Hypothalamus (tissue), 51 donors: ENCODE measurements at places on chromosomes 16 and 17.

GRCh38 chr17:64064331-64064730 lies 43.9 kb upstream of the ICAM2 start:
- DNase-seq: no peak

DNA sequence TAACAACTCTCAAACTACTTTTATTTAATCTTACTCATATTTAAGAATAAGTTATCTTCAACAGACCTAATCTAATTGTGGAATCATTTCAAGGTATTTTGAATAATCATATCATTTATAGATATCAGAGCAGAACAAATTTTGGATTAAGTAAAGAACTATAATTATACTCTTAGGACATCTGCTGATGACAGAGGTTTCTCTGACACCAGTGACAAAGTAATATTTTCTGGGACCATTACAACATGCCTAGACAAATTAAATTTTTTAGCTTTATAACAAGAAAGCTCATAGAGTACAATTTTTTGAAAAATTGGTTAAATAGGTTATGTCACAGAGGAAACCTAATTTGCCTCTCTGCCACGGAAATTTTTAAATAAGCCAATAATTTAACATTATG lies 30.5 kb downstream of the C16orf87 start:
- no peak for DNase-seq

DNA sequence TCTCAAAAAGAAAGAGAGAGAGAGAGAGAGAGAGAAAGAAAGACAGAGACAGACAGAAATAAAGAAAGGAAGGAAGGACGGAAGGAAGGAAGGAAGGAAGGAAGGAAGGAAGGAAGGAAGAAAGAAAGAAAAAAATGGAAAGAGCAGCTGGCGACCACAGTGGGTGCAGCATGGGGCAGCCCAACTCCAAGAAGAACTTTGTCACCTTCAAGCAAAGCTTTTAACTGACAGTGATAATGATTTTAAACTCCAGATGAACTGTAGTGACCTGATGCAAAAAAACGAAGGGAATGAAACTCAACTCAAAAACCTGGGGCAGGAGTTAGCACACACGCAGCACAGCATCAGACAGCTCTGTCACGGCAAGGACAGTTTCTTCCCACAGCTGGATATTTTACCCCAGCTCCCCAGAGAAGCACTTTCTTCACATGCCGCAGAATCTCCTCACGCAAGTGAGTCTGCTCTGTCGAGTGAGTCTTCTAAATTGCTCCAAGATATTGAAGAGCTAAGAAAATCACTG lies 5.0 kb upstream of the ARHGAP17 start:
- DNase-seq: no peak

DNA sequence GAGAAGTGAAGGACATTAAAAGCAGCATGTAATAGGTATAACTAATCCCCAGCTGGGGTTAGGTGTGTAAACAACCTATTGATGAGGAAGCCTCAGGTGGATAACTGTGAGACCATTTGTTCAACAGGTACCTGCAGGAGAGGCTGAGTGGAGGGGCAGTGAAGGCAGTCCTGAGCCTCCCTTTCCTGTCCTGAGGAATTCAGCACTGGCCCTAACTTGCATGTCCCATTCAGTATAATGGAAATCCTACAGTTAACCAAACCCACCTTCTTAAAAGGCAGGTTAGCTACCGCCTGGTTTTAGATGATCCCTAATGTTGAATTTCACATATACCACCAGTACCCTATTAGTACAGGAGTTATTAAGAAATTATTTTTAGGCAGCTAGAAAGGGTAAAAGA lies 225.9 kb upstream of the GOT2 start:
- no peak for DNase-seq

GRCh38 chr16:67235816-67236562 lies 9.1 kb downstream of the TMEM208 start:
- DNase-seq: no peak

DNA sequence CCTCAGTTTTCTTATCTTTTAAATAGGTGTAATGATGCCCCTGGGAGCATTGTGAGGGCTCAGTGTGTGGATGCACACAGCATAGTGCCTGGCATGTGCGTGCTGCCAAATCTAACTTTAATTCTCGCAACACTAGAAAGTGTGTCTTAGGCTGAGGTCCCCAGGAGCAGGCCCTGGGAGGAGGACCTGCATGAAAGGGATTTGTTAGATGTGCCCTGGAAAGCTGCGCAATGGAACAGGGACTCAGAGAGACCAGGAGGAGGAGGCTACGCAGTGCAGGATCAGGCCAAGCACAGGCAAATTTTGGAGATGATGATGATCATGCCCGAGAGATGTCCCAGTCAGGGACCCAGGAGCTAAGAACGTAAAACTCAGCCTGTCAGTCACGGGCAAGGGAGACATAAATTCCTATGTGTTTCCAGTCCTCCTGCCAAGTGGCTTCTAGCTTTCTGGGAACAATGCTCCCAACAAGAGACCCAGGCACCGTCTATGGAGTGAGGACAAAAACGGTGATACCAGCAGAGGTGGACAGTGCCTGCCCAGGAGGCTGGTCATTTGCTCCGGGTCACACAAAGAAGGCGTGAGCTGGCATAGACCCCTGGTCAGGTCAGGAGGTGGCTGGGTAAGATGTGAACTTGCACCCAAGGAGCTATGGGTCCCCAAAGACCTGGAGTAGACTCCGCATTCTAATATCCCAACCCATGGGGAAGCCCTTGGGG lies 352.2 kb upstream of the TNRC6C start:
- DNase-seq: no peak

DNA sequence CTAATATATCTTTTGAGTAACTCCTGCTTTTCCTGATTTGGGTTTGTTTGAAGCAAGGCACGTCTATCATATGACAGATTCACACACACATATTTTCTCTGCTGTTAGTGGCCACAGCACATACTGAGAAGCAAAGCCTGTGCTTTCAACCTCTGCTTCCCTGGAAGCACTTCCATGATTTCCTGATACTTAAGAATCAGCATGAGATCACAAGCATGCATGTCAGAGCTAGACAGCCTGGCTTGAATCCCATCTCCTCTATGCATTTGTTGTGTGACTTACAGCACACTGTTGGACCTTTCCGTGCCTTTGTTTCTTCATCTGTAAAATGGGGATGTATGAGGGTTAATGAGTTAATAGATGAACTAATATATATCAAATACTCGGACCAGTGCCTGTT lies 151.1 kb upstream of the NOL11 start:
- no peak for DNase-seq

DNA sequence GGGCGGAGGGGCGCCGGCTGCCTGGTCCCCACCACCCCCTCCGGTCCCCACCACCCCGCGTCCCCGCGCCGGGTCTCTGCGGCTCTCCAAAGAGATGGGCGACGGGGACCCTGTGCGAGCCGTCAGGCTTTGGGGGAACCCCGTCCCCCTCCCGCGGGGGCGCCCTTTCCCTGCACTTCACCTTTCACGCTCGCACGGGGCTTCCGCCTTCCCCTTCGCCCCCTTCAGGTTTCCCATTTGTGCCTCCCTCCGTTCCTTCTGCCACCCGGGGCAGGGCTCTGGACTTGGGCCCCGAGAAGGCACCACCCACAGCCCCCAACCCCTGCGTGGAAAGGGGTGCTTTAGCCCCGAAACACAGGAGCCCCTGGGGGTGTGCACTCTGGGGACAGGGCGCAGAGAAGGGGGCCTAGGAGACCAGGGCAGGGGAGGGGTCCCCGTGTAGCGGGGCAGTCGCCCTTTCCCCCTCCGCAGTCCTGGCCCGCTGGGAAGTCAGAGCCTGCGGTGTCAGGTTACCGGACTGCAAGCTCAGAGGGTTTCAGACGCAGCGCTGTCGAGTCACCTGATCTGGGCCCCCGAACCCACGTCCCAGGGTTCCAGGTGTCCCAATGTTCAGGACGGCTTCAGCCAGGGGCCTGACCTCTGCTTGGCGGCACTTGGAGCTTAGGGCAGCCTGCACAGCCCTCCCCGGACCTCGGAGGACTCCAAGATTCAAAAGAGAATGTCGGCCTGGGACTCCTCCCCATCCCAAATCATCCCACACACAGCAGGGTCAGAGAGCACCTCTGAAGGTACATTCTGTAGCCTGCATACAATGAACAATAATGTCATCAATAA lies 6.7 kb upstream of the CCDC92B start:
- DNase-seq: no peak

DNA sequence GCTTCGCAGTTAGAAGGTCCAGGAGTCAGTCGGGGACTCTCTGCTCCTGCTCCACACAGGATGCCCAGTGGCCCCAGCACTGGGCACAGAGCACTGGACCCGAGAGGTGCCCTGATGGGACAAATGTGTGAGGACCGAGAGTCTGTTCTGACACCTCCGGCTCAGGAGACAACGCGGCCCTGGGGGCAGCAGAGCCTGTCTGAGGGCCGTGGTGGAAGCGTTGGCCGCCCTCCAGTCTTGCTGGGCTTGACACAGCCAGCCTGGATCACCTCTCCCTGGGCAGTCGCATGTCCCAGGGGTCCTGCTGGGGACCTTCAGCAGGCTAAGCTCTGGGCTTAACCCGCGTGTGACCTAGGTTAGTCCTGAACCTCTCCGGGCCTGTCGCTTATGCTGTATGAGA lies 23.1 kb downstream of the LGALS9 start:
- DNase-seq: no peak

DNA sequence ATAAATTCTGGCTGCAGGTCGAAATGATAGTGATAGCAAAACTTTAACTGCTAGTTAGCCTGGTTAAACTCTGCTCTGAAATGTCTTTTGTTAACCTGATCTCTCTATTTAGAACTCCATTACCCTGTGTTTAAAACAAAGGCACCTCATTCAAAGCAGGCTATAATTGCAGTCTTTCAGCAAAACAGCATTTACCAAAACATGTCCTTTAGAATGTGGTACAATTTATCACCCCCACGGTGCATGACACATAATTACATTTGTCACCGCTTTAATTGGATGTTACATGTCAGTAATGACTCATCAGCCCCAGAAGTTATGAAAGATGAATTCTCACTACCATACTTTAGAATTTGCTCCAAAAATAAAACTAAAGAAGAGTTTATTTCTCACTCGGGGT lies 295.4 kb downstream of the TOX3 start:
- no peak for DNase-seq

GRCh38 chr16:69093974-69094373 lies 11.5 kb upstream of the HAS3 start:
- no peak for DNase-seq

DNA sequence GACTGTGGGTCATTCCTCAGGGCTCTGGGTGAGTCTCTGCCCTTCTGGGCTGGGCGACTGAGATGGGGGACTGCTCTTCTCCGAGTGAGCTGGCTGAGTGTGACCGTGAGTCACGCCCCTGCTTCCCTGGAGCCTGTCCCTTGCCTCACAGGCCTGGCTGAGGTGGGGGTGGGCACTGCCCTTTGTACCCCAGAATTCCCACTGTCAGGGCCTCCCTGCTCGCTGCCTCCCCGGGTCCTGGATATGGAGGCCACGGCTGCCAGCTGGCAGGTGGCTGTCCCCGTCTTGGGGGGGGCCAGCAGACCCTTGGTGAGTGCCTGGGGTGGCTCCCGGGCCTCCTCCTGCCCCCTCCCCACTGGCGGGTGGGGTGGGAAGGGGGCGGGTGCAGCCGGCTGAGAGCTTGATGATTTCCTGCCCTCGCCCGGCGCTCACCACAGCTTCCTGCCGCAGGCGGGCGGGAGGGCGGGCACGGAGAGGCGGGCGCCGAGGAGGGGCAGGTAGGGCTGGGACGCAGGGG lies at the start of gene LAT:
Gene LAT, plus strand, starts transcription at position 434 of the 517 bp plus-strand sequence. CDS start 366 bp downstream, outside the sequence.
- no peak for DNase-seq

DNA sequence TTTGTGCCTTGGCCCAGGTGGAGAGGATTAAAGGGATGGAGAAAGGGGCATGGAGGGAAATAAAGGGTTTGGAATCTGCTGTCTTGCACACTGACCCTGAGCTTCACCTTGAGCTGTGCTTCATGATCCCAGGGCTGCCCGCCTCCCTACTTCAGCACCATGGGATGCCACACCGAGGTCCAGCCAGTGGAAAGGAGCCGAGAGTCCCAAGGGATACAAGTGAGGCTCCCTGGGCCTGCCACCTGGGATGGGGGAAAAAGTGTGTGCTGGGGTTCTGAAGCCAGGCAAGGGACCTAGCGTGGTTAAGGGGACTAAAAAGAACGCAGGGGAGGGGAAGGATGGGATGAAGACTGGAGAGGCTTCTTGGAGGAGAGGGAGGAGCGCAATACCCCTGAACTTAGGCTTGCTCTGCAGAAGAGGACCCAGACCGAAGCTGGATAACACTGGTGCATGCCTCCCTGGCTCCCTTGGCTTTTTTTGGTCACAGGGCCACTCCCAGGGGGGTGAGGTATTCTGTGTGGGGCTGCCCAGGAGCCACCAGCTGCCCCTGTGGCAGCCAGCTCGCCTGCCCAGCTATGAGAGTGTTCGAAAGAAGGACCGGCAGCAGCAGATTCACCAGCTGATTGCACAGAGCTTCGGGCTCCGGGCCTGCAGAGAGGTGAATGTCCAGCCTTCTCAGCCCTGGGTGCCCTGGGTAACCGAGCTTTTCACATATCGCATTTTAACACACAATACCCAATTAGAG lies 7.2 kb downstream of the MRPL27 start:
- DNase-seq: no peak

- DNase-seq: peak; percentile 54
Measured at GRCh38 chr16:2482708-2483534, 8.0 kb downstream of the TBC1D24 start.

GRCh38 chr17:3914312-3914670 lies 2.0 kb downstream of the P2RX1 start:
- no peak for DNase-seq

GRCh38 chr16:47142821-47143676 lies 696 bp downstream of the NETO2 start:
- peak; percentile 50 for DNase-seq

- DNase-seq: no peak
Measured at GRCh38 chr17:67657596-67657995, 60.1 kb upstream of the NOL11 start.

GRCh38 chr16:26992666-26993349 lies 73.9 kb upstream of the C16orf82 start:
- no peak for DNase-seq

DNA sequence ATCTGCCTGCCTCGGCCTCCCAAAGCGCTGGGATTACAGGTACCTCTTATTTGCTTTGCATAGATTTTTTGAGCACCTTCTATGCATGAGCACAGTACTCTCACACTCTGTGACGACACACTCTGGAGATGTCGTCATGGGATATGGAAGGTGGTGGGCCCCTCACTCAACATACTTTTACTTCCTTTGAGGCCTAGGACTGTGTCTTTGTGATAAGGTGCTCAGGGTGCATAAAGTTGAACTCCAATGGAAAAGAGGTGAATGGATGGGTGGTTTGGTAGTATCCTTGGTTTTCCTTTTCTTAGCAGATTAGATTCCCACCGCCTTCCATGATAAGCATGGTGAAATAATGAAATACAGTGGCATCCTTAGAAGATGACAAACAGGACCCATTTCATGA lies 6.1 kb upstream of the CDK5RAP3 start:
- DNase-seq: no peak
